CD8-positive, alpha-beta memory T cell (primary cell): ENCODE measurements at places on chromosomes 7 and 10. TPM values are rescaled to one million over a fixed set of nuclear protein-coding genes. Genes with fewer than 3 reads are reported as not detected.

The MMP21 gene
- 0.11 TPM for total RNA-seq

The BHLHA15 gene
- total RNA-seq: not detected

GRCh38 chr10:100448951-100449350, 13.9 kb upstream of the WNT8B start:
- no peak overlapping the region for H3K4me3 ChIP-seq
- H3K36me3 ChIP-seq: no peaks in the 10 kb centered on the region
- no peaks in the 10 kb centered on the region for H3K27me3 ChIP-seq
- no peaks in the 10 kb centered on the region for H3K4me1 ChIP-seq
- no peak overlapping the region for H3K27ac ChIP-seq

DNA sequence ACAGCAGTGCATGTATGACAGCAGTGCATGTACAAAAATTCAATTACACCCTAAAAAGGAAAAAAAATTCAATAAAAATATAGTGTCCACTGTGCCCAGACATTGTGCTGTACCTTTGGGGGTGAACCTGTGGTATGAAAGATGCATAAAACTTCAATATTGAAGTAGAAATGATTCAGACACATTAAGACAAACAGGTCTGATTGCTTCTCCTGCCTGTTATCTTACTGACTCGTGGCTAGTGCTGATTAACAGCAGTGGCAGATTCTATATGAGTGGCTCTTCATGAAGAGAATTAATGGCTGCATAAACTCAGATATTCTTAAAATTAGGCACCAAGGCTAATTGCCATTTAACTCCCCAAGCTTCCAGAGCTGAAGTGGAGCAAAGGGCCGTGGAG, 37.9 kb downstream of the GATA3 start:
- DNase-seq: no peak
- H3K27me3 ChIP-seq: no peaks in the 10 kb centered on the region
- no peaks in the 10 kb centered on the region for H3K36me3 ChIP-seq

DNA sequence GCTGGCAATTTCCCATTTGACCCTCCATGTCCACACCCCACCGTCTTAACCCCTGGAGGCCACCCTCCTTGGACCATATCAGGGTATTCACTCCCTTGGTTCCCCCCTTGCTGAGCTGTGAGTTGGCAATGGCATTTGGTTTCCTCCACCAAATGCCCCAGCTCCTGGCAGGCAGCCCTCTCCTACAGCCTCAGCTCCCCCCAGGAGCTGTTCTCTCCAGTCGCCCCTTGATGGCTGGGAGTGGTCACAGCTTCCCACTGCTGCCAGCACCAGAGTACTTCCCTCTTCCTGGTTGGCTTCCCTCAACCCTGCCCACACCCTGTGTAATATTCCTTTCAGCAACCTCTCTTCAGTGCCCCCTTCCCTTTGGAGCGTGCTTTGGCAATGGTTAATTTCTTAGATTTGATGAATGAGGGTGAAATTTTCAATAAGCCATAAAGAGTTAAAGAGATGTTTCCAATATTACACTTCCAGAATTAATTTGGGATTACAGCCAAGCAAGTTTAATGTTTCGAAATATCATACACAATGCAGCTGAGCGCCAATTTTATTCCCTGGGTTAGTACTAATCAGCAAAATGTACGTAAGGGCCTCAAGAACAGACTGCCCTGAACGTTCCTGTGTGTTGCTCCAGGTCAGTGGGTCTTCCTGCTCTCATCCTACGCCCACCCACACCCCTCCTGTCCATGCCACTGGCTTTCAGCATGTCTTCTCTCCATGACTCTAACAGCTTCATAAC, 207.1 kb upstream of the NFE2L3 start:
- H3K36me3 ChIP-seq: no peaks in the 10 kb centered on the region
- no peaks in the 10 kb centered on the region for H3K27me3 ChIP-seq
- H3K4me1 ChIP-seq: peaks cover 9% of the 10 kb centered on the region
- no peak overlapping the region for H3K27ac ChIP-seq
- H3K4me3 ChIP-seq: no peak overlapping the region
- no peak for DNase-seq

DNA sequence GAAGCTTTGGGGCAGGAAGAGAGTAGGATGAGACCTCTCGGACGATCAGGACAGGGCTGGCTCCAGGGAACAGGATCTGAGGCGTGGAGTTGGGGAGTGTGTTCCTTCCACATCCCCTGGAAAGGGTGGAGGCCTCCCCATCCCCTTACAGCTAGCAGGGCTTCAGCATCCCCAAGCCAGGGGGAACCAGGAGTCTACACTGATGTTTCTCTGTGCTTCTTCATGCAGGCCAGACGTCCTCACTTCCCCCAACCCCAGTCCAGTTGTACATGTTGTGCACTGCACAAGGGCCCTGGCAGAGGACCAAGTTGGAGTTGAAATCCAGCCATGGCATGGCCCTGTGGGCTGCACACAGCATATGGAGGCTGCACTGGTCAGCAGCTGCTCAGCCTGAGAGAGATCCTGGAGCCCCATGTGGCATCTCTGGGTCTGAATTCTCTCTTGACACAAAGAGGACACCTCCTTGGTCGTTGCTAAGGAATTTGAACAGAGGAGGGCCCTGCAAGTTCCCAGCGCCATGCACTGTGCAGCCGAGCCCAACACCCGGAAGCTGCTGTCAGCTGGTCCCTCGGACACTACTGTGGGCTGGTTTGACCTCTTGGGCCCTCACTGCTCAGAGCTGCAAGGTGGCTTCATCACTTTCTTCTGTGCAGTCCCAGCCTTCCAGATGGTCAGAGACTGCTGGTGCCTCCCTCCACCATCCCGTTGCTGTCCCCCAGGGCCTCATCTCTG, 181.1 kb downstream of the DNAJB6 start:
- H3K27ac ChIP-seq: no peak overlapping the region
- H3K36me3 ChIP-seq: no peaks in the 10 kb centered on the region
- H3K4me1 ChIP-seq: no peaks in the 10 kb centered on the region

GRCh38 chr7:19144661-19145433, at the start of gene FERD3L:
Gene FERD3L (minus strand): TSS chr7:19145421. CDS start chr7:19145362, 59 bp downstream.
- no peak for DNase-seq
- H3K36me3 ChIP-seq: no peaks in the 10 kb centered on the region
- H3K4me1 ChIP-seq: no peaks in the 10 kb centered on the region
- no peak within 1 kb of the TSS for H3K4me3 ChIP-seq

- no peak for DNase-seq
- H3K27me3 ChIP-seq: no peaks in the 10 kb centered on the region
- H3K27ac ChIP-seq: no peak overlapping the region
- no peaks in the 10 kb centered on the region for H3K4me1 ChIP-seq
Measured at GRCh38 chr10:74363727-74364126, 212.7 kb downstream of the ADK start.
